Endothelial cell of umbilical vein (primary cell): ENCODE measurements at places on chromosomes 5 and 9. TPM values are rescaled to one million over a fixed set of nuclear protein-coding genes. Genes with fewer than 3 reads are reported as not detected.

The SLC36A2 gene
- not detected in 2 replicates for polyA plus RNA-seq

The DMGDH gene
- 0.03 and 0.11 TPM in 2 replicates for polyA plus RNA-seq

The LECT2 gene
- not detected in 2 replicates for polyA plus RNA-seq

The NR5A1 gene
- not detected in 2 replicates for polyA plus RNA-seq

The BTNL3 gene
- not detected in 2 replicates for polyA plus RNA-seq

The NTNG2 gene
- polyA plus RNA-seq, result 0.08 and 0.11 TPM in 2 replicates

The OR13C5 gene
- polyA plus RNA-seq, result not detected in 2 replicates

The TOR4A gene
- 32.4 and 45.7 TPM in 2 replicates for polyA plus RNA-seq
